ENCODE measurements at places on chromosomes 3 and 15.
A peak's percentile ranks its signal among the peaks of the same experiment; 100 is the strongest.

- no peak for DNase-seq
Observed at GRCh38 chr3:134481166-134481565, 4.6 kb downstream of the ANAPC13 start.

- no peak for DNase-seq
Observed at GRCh38 chr3:99863588-99863987, 45.9 kb downstream of the CMSS1 start.

DNA sequence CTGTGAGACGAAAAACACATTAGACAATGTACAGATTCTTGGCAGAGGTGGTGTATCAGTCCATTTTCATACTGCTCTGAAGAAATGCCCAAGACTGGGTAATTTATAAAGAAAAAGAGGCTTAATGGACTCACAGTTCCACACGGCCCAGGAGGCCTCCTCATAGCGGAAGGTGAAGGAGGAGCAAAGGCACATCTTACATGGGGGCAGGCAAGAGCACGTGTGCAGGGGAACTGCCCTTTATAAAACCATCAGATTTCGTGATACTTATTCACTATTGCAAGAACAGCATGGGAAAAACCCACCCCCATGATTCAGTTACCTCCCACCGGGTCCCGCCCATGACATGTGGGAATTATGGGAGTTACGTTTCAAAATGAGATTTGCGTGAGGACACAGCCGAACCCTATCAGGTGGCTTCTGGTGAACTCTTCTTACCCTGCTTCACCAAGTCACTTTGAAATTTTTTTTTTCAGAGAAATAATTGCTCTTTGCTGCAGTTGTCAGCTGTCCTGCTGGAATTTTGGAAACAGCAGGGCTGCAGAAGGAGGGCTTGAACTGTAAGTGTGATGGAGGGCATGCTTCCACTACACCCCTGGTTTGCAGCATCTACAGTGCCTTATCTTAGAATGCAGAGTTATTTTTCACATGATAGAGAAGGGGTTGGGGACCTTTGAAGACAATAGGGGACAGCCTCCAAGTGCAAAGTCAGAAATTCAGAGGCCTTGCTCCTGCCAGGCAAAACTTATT is 2.9 kb upstream of the IGF2BP2 start:
- DNase-seq, result peak; percentile 33

- DNase-seq, result peak; percentile 93
Observed at GRCh38 chr3:178170698-178171535, 365.3 kb upstream of the KCNMB2 start.

DNA sequence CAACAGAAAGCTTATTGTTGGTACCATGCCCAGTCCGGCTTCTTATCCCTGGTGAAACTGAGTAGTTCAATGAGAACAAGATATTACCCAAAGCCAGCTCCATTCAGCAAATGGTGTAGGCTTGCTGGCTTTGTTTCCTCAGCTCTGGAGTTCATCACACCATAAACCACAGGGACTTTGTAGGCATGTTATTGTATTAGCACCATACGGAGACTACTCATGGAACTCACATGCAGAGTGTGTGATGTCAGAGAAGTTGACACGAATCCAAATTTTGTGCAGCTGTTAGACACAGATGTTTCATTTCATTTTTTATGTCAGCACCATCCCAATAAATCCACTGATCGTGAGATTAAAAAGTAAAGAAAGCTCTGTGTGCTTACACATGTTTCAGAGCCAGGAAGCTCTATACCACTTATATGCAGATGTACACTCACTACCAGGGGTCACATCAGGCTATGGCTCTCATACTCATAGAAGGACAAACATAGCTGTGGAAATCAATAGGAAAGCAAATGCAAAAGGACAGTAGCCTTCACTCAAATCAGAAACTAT is 63.4 kb upstream of the LEKR1 start:
- no peak for DNase-seq

- no peak for DNase-seq
Observed at GRCh38 chr3:47339951-47340350, 40.9 kb upstream of the PTPN23 start.

GRCh38 chr3:144273601-144274000 is 302.0 kb downstream of the DIPK2A start:
- no peak for DNase-seq

- no peak for DNase-seq
Observed at GRCh38 chr15:88022716-88023115, 233.8 kb downstream of the NTRK3 start.

DNA sequence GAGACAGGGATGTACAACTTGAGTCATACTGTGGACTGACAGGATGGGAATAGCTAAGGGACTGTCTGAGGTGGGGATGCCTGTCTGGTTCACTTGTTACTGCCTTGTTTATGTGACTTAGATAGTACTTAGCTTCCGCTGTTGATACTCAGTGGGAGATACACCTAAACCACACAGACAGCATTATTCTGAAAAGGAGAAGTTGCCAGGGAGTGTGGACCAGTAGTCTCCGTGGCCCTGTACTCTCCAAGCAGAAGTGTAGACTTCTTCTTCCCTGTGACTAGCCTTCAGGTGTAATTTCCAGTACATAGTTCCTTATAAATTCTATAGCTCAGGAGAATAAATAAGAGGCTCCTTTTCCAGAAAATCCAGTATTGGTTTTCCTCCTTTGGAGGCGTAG is 5.1 kb downstream of the HIGD2B start:
- peak; percentile 37 for DNase-seq

DNA sequence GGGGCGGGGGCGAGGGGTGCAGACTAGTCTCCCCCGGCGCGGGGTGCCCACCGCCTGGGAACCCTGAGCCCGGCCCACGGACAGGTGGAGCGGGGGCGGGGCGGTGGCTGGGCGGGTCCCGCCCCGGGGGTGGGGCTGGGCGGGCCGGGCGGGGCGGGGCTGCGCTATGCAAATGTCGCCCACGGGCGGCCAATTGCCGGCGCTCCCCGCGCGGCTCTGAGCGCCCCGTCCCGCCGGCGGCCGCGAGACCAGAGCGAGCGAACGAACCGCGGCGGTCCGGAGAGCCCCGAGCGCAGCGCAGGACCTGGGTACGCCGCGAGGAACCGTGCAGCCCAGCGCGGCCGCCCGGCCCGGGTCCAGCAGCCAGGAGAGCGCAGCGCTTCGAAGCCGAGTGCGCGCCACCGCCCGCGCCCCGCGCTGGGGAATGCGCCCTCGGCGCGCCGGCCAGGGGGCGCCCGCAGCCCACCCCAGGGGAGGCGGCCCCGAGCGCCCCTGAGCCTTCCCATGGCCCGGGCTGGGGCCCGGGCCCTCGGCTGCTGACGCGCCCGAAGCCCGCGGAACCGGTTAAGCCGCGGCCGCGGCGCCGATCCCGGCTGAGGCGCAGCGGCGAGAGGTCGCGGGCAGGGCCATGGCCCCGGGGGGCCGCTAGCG is at the start of gene SEMA3F:
SEMA3F (plus strand) TSS at position 485 of the 651 bp plus-strand sequence. CDS start 4,299 bp downstream, outside the sequence.
- DNase-seq, result peak; percentile 85

GRCh38 chr3:55487381-55488241 is 505 bp upstream of the WNT5A start:
- peak; percentile 24 for DNase-seq

DNA sequence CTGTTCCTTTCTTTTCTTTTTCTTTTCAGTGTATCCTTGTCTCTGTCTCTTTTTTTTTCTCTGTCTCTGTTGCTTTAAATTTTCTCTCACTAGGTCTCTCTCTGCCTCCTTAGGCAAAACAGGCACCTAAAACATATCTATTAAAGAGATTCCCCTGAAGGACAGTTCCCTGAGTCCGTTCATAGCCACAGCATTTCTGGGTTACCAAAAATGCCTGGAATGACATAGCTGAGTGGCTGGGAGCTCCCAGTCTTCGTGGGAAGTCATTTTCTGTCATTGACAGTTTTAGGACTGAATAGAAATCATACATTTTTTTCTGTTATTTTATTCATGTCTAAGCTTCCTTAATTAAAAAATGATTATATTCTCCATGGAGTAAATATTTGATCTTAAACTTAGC is 323.8 kb upstream of the AZI2 start:
- DNase-seq, result no peak

- DNase-seq, result no peak
Observed at GRCh38 chr15:93111451-93111850, 22.4 kb upstream of the RGMA start.

GRCh38 chr3:129404610-129405009 is 23.8 kb downstream of the EFCAB12 start:
- no peak for DNase-seq

- no peak for DNase-seq
Observed at GRCh38 chr3:2921452-2921851, 188.7 kb downstream of the IL5RA start.

DNA sequence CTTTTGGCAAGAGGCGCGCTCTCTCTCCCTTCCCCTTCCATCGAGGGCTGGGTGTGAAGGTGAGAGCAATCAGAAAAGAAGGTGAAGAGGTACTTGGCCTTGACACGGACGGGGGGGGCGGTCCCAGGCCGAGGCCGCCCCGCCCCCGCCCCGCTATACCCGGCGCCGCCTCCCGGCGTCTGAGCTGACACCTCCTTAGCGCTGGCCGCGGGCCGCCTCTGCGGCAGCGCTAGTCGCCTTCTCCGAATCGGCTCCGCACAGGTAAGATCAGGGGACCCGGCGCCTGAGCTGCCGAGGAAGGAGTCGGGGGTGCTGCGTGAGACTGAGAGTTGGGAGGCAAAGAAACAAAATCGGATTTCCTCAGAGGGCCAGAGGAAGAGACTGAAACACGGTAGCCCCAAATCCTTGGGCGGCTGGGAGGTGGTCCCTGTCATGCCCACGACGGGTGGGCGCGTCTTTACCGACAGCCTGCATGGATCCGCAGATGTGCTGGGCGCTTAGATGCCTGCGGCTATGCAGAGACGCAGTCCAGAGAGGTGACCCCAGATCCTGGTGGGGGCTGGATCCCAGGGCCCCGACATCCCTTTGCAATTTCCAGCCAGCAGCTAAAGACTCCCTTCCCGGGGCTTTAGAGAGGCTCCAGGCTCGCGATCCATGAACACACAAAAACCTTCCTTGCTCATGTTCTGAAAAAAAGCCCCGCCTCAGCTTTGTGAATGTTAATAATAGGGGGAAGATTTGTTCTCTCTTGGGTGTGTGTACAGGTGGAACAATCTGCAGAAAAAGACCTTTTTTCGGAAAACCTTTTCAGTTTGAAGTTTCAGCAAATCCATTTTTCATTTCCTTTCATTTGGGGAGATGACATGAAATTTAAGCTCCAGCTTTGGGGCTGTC is at the start of gene ENTPD3:
ENTPD3 (plus strand) TSS at position 184 of the 894 bp plus-strand sequence. CDS start 874 bp downstream, outside the sequence.
- DNase-seq, result peak; percentile 58

DNA sequence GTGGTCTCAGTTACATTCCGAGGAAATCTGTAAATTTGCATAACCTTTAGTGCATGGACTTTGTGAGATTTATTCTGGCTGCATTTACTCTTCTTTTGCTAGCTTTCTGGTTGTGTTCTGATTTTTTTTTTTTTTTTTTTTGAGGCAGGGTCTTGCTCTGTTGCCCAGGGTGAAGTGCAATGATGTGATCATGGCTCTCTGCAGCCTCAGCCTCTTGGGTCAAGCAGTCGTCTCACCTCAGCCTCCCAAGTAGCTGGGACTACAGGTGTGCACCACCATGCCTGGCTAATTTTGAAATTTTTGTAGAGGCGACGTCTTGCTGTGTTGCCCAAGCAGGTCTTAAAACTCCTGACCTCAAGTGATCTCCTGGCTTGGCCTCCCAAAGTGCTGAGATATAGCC is 12.6 kb downstream of the RAB5A start:
- no peak for DNase-seq

- DNase-seq, result no peak
Observed at GRCh38 chr3:131704098-131704497, 201.3 kb upstream of the MRPL3 start.

GRCh38 chr15:60417112-60417511 is 19.3 kb upstream of the ANXA2 start:
- peak; percentile 66 for DNase-seq

- DNase-seq, result peak; percentile 78
Observed at GRCh38 chr15:33722005-33722672, 246.2 kb upstream of the CHRM5 start.

GRCh38 chr3:197899833-197900478 is 50.0 kb upstream of the RPL35A start:
- no peak for DNase-seq

DNA sequence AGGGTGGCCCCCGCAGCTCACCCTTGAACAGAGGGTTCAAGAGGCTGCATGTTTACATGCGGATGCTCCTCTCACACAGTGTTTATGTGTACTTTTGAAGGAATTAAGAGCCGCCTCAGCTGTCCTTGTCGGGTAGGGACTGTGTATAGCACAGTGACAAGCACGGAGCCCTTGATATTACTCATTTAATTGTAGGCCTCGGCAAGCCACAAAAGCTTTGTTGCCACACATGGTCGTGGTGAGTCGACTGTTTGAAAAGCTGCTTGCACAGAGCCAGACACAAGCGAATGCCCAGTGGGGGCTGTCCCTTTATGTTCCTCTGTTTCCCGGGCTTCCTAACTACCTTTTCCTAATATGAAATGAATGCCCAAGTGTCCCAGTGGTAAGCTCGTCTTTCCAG is 4.5 kb downstream of the ESYT3 start:
- DNase-seq, result peak; percentile 48

DNA sequence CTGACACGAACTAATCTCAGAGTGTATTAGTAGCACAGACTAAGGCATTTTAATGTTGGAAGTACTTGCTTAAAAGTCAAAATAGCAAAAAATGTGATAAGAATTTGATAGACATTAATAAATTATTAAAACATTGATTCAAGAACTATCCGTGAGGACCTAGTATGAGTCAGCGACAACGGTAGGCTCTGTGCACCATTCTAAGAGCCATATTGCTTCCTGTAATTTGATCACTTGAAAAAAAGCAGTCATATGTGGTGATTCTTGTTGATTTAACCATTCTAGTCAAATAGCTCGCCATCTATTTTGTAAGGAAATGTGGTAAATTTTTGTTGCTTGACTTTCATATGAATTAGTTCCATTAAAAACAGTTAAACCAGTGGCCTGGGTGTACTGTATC is 534.9 kb upstream of the ARRDC4 start:
- DNase-seq, result no peak

Measured in hematopoietic multipotent progenitor cell treated with erythropoietin and hydrocortisone succinate and interleukin-3 and kit ligand, for 4 days (in vitro differentiated cells).